DMS79 (cell line): ENCODE measurements at places on chromosomes 6 and 20.

- no peak for DNase-seq
These were observed 465.4 kb upstream of the BTBD3 start for GRCh38 chr20:11452326-11452725.

DNA sequence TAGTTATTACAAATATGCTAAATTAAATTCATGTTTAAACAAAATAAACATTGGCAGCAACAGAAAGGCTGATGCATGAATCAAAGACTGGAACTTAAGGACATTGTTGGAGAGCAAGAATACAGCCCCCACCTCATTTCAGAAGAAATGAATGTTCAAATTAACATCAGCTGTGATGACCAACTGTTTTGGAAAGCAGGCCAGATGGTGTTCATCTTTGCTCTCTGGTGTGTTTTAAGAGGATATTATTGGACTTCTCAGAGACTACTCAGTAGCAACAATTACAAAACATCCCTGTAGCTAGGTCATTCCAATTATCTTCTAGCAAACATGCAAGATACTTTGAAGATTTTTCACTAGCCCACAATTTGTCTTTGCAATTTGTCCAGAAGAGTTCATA is 118.6 kb upstream of the DOK5 start:
- DNase-seq, result no peak

DNA sequence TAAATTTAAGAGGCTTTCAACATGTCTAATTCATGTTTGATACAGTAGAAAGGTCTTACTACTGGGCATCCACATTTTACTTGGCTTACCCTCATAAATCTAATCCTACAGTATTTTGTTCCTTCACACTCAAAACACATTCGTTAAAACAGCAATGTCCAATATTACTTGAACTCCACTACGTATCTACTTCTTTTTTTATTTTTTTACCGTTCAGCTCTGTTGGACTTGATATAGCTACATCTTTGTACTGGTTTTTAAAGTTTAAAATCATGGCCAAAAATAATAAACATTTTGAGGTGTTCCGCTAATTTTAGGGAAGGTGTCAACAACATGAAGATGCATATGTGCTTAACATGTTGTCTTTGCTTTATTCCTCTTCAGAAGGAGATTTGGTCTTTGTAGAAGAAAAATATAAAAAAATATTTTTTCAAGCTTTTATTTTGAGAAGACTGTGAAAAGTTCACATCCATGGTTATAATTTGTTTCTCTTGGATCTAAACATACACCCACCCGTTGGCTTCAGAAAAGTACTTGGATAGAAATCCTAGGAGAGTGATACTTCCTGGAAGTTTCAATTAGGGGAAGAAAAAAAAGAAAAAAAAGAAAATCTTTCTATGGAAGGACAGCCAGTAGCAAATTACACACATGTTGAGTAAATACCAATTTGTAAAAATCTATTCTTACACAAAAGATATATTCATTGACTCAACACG is 71.5 kb downstream of the EPB41L2 start:
- no peak for DNase-seq

GRCh38 chr6:129751384-129751783 is 41.4 kb upstream of the ARHGAP18 start:
- no peak for DNase-seq

- no peak for DNase-seq
These were observed 22.1 kb downstream of the MAP3K4 start for GRCh38 chr6:161013695-161014094.

GRCh38 chr6:122652431-122652830 is 42.2 kb downstream of the PKIB start:
- no peak for DNase-seq

GRCh38 chr20:46701057-46701456 is 8.4 kb upstream of the SLC2A10 start:
- no peak for DNase-seq

DNA sequence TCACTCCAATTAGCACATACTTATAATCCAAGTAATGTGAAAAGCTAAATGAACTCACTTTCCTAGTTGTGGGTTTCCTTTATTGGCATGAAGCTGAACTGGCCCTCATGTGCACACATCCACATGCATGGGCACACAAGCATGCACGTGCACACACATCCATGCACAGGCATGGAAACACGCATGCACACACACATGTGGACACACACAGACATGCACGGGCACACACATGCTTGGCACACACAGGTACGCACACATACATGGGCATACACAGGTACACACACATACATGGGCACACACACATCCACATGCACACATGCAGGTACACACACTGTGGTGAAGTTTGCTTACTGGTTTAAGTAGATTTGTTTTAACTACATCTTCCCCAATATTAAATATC is 23.8 kb downstream of the SYNDIG1 start:
- no peak for DNase-seq

- DNase-seq, result no peak
These were observed 52.2 kb upstream of the SLC22A1 start for GRCh38 chr6:160069459-160069858.

- DNase-seq, result no peak
These were observed 223.1 kb downstream of the NRN1 start for GRCh38 chr6:5783584-5784089.

DNA sequence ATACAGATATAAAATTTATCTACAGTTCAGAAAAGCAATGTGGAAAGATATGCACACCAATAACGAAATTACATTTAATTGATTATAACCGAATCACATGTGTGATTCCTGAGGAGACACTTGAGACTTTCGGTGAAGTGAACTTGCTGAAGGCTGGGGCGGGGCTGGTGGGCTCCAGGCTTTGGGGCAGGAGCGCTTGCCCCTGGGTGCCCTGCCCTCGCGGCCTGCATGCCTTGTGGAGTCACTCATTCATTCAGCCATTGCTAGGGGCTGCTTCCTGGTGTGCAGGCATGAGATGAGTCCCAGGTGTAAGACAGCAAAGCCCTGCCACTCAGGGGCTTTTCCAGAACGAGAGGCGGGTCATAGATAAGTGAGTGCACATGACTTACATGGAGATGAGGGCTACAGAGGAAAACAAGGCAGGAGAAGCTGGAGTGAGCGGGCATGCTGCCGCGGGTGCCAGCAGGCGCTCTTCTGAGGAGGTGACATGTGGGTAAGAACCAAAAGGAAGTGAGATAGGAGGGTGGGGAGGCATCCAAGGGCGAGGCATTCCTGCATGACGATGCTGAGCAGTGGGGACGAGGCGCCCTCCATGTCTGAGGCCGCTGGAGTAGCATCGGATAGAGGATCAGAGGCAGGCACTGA is 88.7 kb downstream of the BMP7 start:
- no peak for DNase-seq

DNA sequence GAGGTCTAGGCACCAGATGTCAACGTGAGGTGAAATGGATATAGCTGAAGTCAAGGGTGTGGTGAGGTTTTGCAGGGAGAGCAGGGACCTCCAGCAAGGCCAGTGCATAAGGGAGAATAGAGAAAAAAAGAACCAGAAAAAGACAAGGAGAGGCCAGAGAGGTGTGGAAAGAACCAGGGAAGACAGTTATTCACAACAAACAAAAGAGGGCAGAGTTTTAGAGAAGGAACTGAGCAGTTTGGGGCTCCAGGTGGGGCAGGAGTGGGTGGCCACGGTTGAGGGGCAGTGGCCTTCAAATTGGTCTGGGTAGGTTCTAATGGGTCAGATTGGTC is 11.6 kb upstream of the NQO2 start:
- no peak for DNase-seq

GRCh38 chr6:3569816-3570215 is 113.0 kb upstream of the SLC22A23 start:
- peak; percentile 1 for DNase-seq

DNA sequence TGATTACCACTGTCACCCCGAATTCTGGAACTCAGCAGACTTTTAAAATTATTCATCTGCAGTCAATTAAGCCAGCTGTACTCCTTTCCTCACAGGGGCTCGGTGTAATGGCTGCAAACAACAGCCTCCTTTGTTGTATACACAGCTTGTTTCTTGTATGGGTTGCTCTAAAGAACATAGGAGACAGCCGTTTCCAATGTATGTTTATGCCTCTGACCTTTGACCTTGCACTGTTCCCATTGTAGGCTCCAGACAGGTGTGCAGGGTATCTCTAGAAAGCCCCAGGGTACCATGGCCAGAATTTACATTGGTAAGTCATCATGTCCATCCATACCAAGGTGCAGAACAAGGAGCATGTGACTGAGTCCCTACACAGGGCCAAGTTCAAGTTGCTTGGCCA is 11.5 kb upstream of the TENT5A start:
- no peak for DNase-seq

DNA sequence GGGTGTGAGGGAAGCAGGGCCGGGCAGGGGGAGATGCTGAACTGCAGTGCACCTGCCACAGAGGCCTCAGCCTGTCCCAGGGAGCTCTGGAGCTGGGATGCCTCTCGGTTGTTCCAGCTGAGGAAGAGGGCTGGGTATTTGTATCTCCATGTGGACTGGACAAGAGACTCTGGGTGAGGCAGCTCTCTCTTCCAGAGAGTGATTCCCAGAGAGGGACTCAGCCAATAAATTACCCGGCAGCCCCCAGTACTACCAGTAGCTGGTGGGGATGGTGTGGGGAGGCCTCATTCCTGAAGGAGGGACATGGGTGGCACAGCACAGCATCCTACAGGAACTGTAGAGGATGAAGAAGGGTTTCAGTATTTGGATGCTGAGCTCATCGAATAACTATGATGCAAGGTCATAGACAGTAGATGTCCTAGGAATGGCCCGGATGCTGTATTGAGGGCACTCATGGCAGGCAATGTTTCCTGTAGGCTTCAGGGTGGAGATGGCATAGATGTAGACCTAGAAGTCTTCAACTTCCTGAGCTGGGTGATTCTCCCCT is 1.4 kb downstream of the FGD2 start:
- DNase-seq, result no peak

- no peak for DNase-seq
These were observed 4.1 kb downstream of the SH3BGRL2 start for GRCh38 chr6:79635232-79635543.

DNA sequence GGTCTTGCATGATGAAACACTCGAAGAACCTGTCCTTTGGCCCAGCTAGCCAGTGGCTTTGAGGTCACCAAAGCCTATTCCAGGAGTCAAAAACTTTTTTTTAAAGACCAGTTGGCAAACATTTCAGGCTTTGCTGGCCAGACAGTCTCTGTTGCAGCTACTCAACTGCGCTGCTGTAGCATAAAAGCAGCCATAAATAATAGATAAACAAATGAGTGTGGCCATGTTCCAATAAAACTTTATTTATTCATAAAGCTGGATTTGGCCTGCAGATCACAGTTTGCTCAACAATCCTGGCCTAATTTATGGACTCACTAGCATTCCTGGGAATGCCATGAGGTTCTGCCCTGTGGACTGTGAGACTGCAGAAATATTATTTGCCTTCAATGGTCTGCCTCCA is 68.8 kb upstream of the LTV1 start:
- DNase-seq, result no peak

DNA sequence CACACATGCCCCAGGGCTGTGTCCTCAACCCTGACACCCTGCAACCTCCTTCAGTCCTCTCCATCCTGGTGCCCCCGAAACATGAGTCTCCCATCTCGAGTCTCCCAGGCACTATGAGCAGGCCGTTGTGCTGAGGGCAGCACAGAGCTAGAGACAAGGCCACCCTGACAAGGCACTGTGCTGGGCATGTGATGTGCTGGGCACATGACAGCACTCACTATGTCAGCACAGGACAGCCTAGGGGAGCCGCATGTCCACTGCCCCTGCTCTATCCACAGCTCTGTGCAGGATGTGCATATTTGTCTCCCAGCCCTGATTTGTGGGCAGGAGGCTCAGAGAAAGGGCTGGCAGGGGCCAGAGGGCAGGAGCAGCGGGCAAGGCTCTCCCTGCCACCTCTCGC is 362.1 kb upstream of the AGPAT4 start:
- no peak for DNase-seq

- no peak for DNase-seq
These were observed 94.0 kb upstream of the RALGAPA2 start for GRCh38 chr20:20806121-20807095.

GRCh38 chr6:106870824-106871717 is 103.5 kb downstream of the CD24 start:
- no peak for DNase-seq

DNA sequence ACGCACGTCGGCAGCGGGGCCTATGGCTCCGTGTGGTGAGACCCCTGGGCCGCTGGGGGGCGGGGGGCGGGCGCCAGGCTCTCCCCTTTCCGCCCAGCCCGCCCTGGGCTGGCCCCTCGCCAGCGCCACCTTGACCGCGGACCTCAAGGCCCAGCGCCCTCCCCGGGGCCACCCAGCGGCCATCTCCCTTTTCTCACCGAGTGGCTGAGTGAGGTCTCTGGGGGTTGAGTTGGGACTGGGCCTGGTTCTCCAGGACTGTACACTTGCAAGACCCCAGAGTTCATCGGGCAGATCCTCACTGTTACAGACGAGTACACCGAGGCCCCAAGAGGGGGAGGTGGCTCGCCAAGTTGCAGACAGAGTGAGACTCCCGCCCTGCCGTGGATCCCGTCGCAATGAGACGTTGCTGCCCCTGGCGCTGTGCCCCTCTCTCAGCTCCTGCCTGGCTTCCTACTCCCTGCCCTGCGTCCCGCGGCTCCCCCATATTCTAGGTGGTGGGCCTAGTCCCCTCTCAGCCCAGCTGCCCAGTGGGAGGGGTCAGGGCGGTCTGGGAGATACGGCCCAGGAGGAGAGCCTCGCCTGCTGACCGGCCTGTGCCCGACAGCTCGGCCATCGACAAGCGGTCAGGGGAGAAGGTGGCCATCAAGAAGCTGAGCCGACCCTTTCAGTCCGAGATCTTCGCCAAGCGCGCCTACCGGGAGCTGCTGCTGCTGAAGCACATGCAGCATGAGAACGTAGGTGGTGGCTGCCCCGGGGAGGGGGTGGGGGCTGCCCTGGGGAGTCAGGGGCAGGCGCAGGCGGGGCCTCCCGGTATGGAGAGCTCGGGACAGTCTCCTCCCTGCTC is 576 bp downstream of the MAPK13 start:
- peak; percentile 67 for DNase-seq

- no peak for DNase-seq
These were observed 174.1 kb upstream of the ZFP64 start for GRCh38 chr20:52365688-52366087.

DNA sequence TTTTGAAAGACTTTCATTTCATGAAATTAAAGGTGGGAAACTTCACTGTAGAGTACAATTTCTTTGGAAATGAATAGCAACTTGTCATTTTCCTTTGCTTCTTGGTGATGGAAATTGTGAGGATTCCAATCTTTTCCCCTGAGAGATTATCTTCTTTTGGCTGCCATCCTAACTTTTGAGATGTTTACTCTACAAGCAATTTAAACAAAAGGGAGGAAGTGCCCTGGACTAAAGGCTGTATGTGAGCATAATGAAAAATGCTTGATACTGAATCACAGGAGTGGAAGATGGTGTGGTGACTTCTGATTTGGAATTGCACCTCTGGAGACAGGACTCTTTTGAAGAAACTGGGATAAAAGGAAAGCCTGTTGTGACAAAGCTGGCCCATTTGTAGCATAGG is 43.1 kb upstream of the JAG1 start:
- no peak for DNase-seq
